Activated CD4-positive, alpha-beta T cell treated with anti-CD3 and anti-CD28 coated beads for 36 hours (primary cell): ENCODE measurements at places on chromosomes 5 and 9. TPM values are rescaled to one million over a fixed set of nuclear protein-coding genes. Genes with fewer than 3 reads are reported as not detected.

GRCh38 chr5:144083185-144083584 lies 87.3 kb downstream of the YIPF5 start:
- no peak for DNase-seq
- H3K27me3 ChIP-seq: no peaks in the 10 kb centered on the region
- no peak overlapping the region for H3K27ac ChIP-seq
- no peaks in the 10 kb centered on the region for H3K4me1 ChIP-seq

DNA sequence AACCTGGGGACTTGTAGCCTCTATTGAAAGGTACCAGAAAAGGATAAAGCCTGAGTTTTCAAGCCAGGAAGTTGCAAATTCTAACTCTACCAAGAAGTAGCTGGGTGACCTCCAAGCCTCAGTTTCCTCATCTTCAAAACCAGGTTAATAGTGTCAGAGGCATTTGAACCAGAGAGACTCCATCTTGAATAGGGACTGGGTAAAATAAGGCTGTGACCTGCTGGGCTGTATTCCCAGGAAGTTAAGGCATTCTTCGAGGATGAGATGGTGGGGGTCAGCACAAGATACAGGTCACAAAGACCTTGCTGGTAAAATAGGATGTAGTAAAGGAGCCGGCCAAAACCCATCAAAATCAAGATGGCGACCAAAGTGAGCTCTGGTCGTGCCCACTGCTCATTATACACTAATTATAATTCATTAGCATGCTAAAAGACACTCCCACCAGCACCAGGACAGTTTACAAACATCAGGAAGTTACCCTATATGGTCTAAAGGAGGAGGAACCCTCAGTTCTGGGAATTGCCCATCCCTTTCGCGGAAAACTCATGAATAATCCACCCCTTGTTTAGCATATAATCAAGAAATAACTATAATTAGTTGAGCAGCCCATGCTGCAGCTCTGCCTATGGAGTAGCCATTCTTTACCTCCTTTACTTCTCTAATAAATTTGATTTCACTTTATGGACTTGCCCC lies 3.8 kb upstream of the SERINC5 start:
- H3K4me1 ChIP-seq: peaks cover 11% of the 10 kb centered on the region
- H3K27me3 ChIP-seq: no peaks in the 10 kb centered on the region
- no peak overlapping the region for H3K27ac ChIP-seq

- H3K36me3 ChIP-seq: peaks cover 16% of the 10 kb centered on the region
- peaks cover 3% of the 10 kb centered on the region for H3K4me1 ChIP-seq
- H3K4me3 ChIP-seq: no peak overlapping the region
- no peaks in the 10 kb centered on the region for H3K27me3 ChIP-seq
Observed at GRCh38 chr9:85599540-85600105, 142.1 kb downstream of the AGTPBP1 start.

DNA sequence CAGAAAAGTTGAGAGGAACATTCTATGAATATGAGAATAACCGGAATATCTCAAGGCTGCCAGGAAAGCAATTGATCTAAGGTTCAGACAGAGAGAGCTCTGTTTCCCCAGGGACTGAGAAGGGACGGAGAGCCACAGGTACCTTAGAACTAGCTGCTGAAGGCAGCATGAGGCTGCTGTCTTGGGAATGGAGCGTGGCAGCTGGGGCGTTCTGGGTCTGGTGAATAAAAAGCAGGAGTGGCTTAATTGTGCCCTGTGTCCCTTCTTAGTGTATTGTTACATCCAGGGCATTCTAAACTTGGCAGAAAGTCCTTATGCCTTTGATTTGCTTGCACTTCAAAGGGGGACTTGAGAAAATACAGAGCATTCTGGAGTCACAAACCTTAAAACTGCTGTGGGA lies 434.5 kb downstream of the KDM4C start:
- DNase-seq: no peak
- no peak overlapping the region for H3K27ac ChIP-seq
- no peak overlapping the region for H3K4me3 ChIP-seq
- peaks cover 17% of the 10 kb centered on the region for H3K36me3 ChIP-seq
- H3K27me3 ChIP-seq: no peaks in the 10 kb centered on the region
- H3K4me1 ChIP-seq: peaks cover 2% of the 10 kb centered on the region

DNA sequence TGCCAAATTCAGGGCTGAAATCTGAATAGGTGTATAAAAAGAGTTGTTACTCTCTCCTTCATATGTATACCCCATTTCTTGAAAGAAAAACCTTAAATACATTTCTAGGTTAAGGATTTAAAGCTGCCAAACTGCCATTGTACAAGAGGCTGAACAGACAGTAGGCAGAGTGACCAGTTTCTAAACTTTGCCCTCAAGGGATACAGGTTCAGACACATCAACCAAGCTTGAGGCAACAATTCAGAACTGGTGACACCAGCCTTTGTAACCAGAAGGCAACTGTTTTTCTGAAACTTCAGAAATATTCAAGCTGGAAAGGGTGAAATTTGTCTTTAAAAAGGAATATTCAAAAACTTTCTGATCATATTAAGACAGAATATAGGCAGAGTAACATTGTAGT lies 47.5 kb downstream of the FAM114A2 start:
- H3K4me1 ChIP-seq: no peaks in the 10 kb centered on the region
- DNase-seq: no peak
- no peak overlapping the region for H3K4me3 ChIP-seq
- H3K27me3 ChIP-seq: no peaks in the 10 kb centered on the region
- no peak overlapping the region for H3K27ac ChIP-seq
- H3K36me3 ChIP-seq: peaks cover 17% of the 10 kb centered on the region

- no peak overlapping the region for H3K4me3 ChIP-seq
- H3K36me3 ChIP-seq: no peaks in the 10 kb centered on the region
- peaks cover 5% of the 10 kb centered on the region for H3K4me1 ChIP-seq
- H3K27ac ChIP-seq: no peak overlapping the region
Observed at GRCh38 chr5:95069948-95070347, 214.9 kb downstream of the MCTP1 start.

GRCh38 chr5:175734016-175734415 lies 76.1 kb downstream of the HRH2 start:
- no peak overlapping the region for H3K27ac ChIP-seq
- DNase-seq: no peak
- H3K27me3 ChIP-seq: peaks cover 22% of the 10 kb centered on the region
- H3K4me1 ChIP-seq: peaks cover 5% of the 10 kb centered on the region

DNA sequence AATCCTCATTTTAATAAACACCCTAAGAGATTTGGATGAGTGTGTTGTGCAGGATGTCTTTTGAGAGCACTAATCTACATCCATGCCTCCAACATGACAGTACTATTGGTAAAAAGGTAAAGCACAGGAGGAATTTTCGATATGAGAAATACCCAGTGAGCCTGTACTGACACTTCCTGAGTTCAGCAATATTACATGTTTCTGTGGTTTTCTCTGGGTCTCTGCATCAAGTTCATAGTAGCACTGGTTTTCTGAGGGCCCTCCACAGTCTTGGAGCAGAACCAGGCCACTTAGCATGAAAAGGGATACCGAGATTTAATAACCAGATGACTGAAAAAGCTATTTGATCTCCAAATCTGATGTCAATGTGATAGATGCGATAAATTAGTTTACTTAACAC lies 524.1 kb downstream of the TMEM38B start:
- no peaks in the 10 kb centered on the region for H3K4me1 ChIP-seq
- no peak overlapping the region for H3K4me3 ChIP-seq
- H3K36me3 ChIP-seq: no peaks in the 10 kb centered on the region
- no peak overlapping the region for H3K27ac ChIP-seq
- no peaks in the 10 kb centered on the region for H3K27me3 ChIP-seq

GRCh38 chr9:134373953-134374300 lies 47.7 kb downstream of the RXRA start:
- no peaks in the 10 kb centered on the region for H3K4me1 ChIP-seq
- H3K4me3 ChIP-seq: no peak overlapping the region
- no peak for DNase-seq
- no peaks in the 10 kb centered on the region for H3K36me3 ChIP-seq
- no peak overlapping the region for H3K27ac ChIP-seq
- H3K27me3 ChIP-seq: no peaks in the 10 kb centered on the region

DNA sequence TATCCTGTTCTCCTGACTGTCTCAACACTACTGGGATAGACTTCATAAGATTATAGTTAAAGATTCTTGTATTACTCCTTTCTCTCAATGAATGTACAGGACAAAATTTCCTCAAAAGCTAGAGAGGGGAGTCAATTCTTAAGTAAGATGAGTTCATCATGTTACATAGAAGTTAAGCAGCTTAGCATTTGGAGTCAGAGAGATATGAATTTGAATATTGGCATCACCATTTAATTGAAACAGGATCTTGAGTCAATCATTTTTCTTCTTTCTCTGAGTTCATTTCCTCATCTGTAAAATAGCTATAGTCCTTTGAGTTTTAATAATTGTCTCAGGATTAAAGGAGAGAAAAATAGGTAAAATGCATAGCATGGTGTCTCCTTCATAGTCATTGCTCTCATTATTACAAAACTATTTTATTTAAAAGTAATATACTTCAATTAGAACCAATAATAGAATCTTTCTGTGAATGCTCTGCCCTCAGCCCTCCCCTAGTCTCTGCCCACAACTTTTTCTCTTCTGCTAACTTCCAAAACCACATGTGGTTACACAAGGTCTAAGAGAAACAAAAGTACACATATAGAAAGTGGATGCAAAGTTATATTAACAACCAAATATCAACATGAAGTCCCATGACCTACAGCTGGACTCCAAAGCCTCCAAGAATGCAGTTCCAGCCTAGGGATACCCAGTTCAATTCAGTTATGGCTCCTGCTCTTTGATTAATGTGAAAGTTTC lies 265.6 kb downstream of the TLE1 start:
- no peak for DNase-seq
- H3K4me1 ChIP-seq: no peaks in the 10 kb centered on the region
- H3K27ac ChIP-seq: no peak overlapping the region
- no peaks in the 10 kb centered on the region for H3K36me3 ChIP-seq
- no peak overlapping the region for H3K4me3 ChIP-seq

DNA sequence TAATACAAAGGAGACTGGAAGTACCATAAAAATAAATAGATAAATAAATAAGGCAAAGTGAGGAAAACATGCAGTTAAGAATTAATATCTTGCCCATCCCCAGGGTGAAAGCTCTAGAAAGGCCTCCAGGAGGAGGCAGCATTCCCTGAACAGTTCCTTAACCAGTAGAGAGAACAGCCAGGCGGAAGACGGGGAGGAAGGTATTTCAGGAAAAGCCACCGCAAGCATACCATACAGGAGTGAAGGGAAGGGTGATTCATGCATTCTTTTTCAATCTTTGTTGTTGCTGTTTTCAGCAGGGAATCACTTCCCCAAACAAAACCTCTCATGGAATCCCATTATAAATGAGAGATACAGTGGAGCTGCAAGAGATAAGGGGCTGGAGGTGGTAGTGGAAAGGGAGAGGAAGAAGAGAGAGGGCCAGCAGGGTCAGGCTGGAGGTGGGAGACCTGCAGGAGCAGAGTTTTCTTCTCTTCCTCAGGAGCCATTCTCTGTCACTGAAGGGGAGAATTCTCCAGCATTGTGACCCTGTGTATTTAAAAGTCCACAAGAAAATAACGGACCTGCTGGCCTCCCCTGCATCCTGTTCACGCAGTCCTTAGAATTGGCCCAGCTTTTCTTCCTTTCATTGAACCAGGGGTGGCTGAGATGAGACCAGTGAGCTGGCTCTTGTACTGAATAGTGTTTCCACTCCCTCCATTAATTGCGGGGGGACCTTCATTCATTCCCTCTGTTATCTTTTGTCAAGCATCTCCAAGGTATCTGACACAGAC lies 255.9 kb downstream of the FAM114A2 start:
- H3K36me3 ChIP-seq: no peaks in the 10 kb centered on the region
- H3K4me1 ChIP-seq: no peaks in the 10 kb centered on the region

DNA sequence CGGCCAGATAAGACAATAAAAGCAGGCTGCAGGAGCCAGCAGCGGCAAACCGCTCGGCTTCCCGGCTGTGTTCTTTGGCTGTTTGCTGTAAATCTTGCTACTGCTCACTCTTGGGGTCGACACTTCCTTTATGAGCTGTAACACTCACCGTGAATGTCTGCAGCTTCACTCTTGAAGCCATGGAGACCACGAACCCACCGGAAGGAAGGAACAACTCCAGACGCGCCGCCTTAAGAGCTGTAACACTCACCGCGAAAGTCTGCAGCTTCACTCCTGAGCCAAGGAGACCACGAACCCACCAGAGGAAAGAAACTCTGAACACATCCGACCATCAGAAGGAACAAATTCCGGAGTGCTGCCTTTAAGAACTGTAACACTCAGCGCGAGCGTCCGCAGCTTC lies 451.7 kb downstream of the AGTPBP1 start:
- H3K4me1 ChIP-seq: peaks cover 16% of the 10 kb centered on the region
- DNase-seq: peak; percentile 34
- peaks cover 26% of the 10 kb centered on the region for H3K27me3 ChIP-seq
- H3K27ac ChIP-seq: no peak overlapping the region
- H3K4me3 ChIP-seq: peak overlapping the region; percentile 42

DNA sequence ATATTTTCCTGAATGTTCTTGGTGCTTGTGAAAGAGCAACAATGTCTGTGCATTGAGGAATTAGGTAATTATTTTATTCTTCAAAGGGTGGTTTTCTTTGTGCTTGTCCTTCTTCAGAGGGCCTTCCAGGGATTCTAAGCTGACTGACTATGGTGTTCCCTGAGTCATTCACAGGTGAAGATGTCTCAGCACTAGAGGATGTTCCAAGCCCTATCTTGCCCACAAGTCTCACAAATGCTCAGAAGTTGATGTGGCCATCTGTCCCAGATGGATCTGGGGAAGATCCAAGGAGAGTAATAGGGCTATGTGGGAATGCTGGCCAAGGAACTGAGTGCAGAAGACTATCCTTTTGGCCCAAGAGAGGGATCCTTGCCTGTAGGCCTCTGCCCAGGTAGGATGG lies 120.9 kb downstream of the ADAMTSL1 start:
- no peak overlapping the region for H3K27ac ChIP-seq
- no peaks in the 10 kb centered on the region for H3K36me3 ChIP-seq
- DNase-seq: no peak
- no peak overlapping the region for H3K4me3 ChIP-seq
- no peaks in the 10 kb centered on the region for H3K4me1 ChIP-seq
- no peaks in the 10 kb centered on the region for H3K27me3 ChIP-seq

- H3K36me3 ChIP-seq: no peaks in the 10 kb centered on the region
- H3K27me3 ChIP-seq: no peaks in the 10 kb centered on the region
- no peak for DNase-seq
- H3K4me1 ChIP-seq: no peaks in the 10 kb centered on the region
- no peak overlapping the region for H3K27ac ChIP-seq
- no peak overlapping the region for H3K4me3 ChIP-seq
Observed at GRCh38 chr9:134883040-134883782, 2.6 kb downstream of the FCN2 start.

DNA sequence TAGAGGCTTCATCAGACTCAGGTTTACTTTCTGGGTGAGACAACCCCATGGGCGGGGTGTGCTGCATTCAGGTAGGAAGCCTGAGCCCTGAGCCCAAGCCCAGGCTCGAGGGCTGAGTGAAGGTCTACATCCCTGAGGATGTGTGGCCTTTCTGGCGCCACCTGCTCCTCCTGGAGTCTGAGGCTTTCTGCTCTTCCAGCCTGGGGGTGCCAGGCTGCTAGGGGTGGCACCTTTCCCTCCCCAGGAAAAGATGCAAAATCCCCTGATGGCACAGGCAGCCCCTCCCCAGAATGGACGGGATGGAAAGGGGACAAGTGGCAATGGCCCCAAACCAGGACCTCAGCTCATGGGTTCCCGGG lies 44.4 kb upstream of the PRRC2B start:
- no peak overlapping the region for H3K4me3 ChIP-seq
- peaks cover 9% of the 10 kb centered on the region for H3K4me1 ChIP-seq
- DNase-seq: no peak
- H3K27me3 ChIP-seq: no peaks in the 10 kb centered on the region
- H3K36me3 ChIP-seq: no peaks in the 10 kb centered on the region
- no peak overlapping the region for H3K27ac ChIP-seq

- H3K4me3 ChIP-seq: no peak overlapping the region
- H3K4me1 ChIP-seq: no peaks in the 10 kb centered on the region
- H3K36me3 ChIP-seq: no peaks in the 10 kb centered on the region
Observed at GRCh38 chr5:64108674-64109073, 57.0 kb upstream of the RNF180 start.

Gene CNTFR
- total RNA-seq: not detected

Gene PCDHGC3
- 0.34 TPM for total RNA-seq

Gene ELL2
- 87.6 TPM for total RNA-seq

Gene PCDHB4
- total RNA-seq: not detected

Gene ACSL6
- total RNA-seq: 3.3 TPM
